Kasumi-1 (cell line): ENCODE measurements at places on chromosomes 4 and X.
A peak's percentile ranks its signal among the peaks of the same experiment; 100 is the strongest.

DNA sequence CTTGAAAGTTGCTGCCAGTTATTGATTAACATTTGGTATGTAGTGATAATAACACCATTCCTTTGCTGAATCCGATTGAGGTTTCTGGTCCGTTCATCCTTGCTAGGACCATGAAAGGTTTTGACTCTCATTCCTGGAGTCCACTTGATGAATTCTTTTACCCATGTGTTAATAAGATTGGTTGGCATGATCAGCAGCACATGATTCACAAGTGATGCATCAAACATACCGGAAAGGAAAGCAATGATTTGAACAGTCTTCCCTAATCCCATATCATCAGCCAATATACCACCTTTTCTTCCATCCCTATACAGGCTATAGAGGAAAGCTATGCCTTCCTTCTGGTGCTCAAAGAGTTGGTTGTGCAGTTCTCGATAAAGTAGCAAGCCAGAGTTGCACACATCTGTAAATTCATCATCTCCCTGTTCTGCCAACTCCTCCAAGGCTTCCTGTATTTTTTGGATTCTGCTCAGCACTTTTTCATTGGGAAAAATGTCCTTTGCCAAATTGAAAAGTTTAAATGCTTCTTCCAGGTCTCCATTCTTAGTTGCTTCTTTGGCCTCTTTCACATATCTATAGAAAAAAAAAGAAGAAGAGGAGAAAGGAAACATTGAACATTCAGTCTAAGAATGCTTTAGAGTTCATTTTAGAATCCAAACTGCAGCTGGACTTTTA, 26.7 kb downstream of the PIN4 start:
- DNase-seq, result no peak

- DNase-seq, result no peak
These were observed 55.7 kb downstream of the SPANXN3 start for GRCh38 chrX:143461606-143462005.

GRCh38 chrX:14865201-14865600, 7.7 kb downstream of the FANCB start:
- DNase-seq, result no peak

- DNase-seq, result peak; percentile 54
These were observed 645 bp upstream of the RAB28 start for GRCh38 chr4:13484749-13485221.

GRCh38 chrX:37684426-37684825, 1.2 kb upstream of the XK start:
- DNase-seq, result no peak

DNA sequence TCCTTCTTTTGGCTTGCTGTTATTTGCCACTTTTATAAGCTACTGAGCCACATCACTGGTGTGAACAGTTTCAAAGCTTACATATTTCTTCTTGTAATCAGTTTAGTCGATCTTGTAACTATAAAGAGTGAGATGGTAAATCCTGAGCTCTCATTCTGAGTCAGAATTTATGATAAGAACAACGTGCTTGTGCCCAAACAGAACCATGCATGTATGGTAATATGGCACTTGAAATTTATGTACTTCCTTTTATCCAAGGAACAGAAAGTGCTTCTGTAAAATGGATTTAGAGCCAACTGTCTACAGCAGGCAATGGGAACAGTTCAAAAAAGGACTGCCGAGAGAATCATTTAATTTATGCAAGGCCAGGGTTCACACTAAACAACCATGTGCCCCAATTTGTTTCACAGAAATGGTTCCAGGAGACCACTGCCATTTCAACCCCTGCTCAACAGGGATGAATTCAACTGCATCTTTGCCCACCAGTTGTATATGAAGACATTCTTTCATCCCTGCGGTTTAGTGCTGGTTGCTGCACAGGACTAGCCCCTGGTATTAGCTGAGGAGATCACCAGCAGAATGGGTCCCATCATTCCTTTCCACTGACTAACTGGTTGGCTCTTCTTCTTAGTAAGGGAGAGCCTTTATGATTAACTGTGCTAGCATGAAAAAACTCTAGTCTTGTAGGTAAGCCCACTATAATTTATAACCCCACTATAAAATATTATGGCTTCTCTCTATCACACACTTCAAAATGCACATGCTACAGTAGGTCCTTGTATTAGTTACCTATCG, 162.9 kb upstream of the PGRMC2 start:
- no peak for DNase-seq

DNA sequence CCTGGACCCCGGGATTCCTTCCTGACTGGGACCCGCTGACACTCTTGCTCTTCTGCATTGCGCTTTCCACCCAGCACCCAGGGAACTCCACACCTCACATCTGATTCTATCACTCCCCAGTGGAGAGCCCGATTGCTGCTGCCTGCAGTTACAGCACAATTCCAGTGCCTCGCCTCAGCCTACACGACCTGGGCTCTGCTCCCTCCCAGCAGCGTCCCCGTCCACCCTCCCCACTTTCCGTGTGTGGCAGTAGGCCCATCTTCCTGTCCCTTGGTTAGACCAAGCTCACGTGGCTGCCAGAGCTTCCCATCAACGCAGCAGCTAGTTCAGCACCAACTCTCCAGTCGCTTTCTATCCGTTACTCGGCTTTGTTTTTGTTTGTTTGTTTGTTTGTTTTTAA, 66.6 kb upstream of the SORBS2 start:
- no peak for DNase-seq

GRCh38 chrX:42102586-42103282, 179.4 kb upstream of the CASK start:
- DNase-seq, result no peak

DNA sequence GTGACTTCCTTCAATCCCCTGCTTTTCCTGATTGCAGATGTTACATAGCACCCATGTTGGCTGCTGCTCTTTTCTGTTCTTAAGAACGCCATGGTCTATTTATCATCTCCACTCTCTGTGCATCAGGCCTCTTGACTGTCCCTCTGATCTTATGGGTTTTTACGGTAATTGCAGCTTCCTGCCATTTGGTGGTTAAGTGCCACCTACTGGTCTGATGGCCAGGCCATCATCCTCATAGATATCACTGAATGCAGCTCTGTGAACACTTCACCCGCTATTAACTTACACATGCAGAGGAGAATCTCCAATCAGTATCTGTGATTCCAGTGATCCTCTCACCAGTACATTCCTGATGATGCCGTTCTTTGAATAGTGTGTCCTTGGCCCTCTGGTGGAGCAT, 382.4 kb downstream of the TRAM1L1 start:
- peak; percentile 5 for DNase-seq

DNA sequence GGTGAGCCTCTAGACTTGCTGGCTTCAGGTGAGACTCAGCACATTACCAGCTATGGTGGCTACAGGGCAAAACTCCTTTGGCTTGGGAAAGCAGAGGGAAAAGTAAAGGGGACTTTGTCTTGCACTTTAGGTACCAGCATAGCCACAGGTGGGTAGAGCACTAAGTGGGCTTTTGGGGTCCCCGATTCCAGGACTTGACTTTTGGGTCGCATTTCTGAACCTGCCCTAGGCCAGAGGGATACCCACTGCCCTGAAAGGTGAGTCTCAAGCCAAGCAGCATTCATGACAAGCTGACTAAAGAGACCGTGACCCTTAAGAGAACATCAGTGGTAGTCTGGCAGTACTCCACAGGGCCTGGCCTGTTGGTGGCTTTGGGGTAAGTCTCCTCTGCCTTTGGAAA, 224.8 kb downstream of the CFAP299 start:
- no peak for DNase-seq

- DNase-seq, result no peak
These were observed 32.8 kb downstream of the VCX2 start for GRCh38 chrX:8138252-8138651.

DNA sequence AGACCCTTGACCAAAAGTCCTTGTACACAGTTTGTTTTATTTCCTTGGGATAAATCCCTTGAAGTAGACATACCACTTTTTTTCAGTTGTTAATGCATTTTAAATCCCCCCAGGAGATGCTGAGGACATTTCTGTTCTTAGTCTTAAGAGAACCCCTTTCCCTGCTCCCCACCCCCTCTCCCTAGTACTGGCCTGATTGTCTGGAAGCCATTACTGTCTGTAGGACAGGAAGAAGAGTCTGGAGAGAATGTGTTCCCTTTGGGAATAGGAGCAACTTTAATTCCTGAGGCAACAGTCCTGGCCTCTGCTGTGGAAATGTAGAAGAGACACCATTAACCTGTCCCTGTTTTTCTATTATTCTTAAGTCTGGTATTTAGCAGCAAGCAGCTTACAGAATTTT, 52.3 kb upstream of the TMEM131L start:
- no peak for DNase-seq

GRCh38 chr4:122205687-122206086, 53.6 kb downstream of the BLTP1 start:
- no peak for DNase-seq

DNA sequence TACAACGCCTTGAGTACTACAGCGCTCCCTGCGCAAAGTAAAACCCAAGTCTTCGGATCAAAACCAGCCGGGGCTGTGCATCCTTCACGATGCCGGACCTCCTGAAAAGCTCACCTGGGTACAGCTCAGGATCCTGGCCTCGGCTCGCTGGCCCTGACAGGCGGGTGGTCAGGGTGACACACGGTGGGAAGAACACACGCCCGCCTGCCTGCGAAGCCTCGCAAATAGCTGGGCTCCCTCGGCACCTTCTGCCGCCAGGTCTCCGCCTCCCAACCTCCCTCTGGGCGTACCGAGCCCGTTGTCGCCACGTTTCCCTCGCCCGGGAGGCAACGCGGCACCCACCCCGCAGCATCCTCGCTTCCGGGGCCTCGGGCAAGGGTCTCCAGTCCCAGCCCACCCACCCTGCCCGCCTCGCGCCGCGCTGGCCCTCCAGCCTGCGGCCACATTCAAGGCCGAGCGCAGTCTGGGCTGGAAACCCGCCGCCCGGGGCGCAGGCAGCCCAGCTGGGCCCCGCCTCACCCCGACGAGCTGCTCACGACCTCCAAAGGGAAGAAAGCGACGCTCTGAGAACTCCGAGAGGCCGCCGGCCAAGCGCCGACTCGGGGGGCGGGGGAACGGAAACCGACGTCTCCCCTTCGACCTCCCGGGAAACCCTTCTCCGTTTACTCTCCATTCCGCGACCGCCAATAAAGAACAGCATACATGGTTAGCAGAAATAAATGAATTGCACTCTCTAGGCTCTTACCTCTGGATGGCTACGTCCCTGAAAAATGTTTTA, 511 bp downstream of the PPM1K start:
- DNase-seq, result peak; percentile 74

GRCh38 chr4:6694177-6694901, 661 bp downstream of the S100P start:
- DNase-seq, result peak; percentile 37

DNA sequence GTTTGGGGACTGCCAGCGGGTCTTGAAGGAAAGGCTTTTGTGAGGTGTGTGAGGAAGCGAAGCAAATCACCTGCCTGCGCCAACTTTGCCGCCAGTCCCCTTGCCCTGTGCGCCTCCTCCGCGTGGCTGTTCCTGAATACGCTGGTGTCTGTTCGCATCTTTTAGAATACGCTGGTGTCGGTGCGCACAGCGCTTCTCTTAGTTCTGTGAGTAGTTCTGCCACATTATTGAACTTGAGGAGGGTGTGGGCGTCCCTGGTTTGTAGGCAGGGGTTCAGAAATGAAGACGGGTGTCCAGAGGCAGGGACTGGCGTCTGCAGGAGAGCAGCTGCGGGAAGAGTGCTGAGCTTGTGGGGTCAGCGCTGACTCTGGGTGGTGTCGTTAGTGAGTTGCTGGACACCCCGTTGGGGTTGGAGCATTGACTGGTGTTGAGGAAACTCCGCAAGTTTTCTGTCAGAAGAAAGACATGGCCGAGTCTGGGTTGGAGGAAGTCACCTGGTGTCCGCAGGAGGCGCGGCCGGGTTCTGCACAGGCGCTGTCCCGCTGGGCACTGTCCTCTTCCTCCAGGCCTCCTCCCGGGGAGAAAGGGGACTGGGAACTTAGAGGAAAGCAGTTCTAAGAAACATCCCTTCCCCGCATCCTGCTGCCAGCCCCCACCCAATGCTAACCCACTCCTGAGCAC, 930 bp downstream of the ZNF718 start:
- no peak for DNase-seq

- no peak for DNase-seq
These were observed 61.0 kb downstream of the ENOPH1 start for GRCh38 chr4:82491251-82491960.

- DNase-seq, result no peak
These were observed 166.4 kb downstream of the ARHGAP6 start for GRCh38 chrX:11499076-11500044.

GRCh38 chrX:86946569-86946968, 571.0 kb upstream of the KLHL4 start:
- peak; percentile 42 for DNase-seq

DNA sequence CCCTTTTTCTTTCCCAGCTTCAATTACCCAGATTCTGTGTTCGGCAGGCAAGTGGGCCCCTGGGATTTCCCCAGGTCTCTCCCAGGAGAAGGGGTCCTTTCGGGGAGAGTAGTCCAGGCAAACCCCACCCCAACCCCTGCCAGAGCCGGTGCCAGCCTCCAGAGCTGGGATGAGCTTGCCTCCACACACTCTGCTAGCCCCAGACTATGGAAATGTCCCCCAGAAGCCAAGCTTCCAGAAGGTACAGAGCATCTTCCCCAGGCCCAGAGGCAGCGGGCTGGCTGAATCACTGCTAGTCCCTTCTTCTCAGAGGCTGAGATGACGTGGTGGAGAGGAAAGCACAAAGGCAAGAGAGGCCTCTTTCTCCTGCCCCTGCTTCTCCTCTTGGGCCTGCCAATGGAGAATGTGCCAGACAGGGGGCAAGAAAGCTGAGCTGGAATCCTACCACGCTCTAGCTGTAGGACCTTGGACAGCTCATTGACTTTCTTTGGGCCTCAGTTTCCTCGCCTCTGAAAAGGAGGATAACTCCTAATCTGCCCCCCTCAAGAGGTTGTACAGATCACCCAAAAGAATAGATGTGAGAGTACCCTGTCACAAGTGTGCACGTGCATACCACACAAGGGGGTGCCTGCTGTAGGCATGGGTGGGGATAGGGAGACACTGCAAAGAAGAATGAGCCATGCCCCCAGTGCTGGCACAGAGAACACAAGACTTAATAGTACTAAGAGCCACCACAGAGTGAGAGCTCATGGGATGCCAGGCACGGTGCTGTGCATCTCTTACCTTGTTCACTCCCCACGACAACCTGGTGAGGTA, 2.1 kb downstream of the SASH3 start:
- no peak for DNase-seq

DNA sequence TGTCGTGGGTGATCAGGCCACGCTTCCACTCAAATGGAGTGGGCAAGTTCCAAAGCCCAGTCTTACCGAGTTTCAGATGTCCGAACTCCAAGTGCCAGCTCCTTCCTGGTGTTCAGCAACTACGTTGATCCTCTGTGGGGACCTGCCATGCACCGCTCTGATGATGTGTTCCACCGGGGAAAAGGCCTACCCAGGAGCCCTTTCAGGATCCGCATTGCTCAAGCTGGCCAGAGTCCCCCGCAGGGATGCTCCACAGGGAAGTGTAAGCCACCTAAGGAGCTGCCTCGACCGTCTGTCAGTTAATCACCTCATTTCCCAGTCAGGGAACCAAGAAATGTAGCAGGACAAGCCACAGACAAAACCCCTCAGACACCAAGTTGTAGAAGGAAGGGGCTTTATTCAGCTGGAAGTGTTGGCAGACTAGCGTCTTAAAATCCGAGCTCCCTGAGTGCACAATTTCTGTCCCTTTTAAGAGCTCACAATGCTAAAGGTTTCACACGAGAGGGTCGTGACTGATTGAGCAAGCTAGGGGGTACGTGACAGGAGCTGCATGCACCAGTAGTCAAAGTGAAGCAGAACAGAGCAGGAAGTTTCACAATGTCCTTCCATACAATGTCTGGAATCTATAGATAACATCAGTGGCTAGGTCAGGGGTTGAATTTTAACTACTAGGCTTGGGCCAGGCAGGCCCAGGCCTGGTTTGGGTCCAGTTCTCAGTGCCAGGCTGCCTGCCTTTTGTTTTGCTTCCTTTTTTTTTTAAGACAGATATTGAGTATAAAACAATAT, 126.2 kb upstream of the ZDHHC15 start:
- DNase-seq, result peak; percentile 1

GRCh38 chr4:77861495-77861894, 1.1 kb upstream of the MRPL1 start:
- DNase-seq, result peak; percentile 39
